CD4-positive, alpha-beta T cell treated with Interleukin-4 for 4 hours (primary cell): ENCODE measurements at places on chromosomes 16 and 17.

DNA sequence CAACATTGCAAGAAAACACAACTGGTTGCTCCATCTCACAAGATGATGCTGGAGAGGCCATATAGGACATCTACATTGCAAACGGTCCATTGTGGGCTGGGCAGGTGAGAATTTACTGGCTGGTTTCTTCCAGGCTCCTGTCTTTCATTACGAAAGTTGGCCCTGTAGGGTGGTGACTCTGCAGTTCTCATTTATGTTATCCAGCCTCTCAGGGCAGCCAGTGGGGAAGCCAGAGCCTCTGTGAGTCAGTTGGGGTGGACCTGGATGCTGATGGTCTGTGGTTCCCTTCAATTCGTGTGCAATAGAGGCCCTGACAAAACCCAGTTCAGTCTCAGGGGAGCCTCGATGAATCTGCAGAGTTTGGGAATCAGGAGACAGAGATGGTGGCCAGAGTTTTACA is 341.0 kb upstream of the CCL2 start:
- DNase-seq, result no peak

DNA sequence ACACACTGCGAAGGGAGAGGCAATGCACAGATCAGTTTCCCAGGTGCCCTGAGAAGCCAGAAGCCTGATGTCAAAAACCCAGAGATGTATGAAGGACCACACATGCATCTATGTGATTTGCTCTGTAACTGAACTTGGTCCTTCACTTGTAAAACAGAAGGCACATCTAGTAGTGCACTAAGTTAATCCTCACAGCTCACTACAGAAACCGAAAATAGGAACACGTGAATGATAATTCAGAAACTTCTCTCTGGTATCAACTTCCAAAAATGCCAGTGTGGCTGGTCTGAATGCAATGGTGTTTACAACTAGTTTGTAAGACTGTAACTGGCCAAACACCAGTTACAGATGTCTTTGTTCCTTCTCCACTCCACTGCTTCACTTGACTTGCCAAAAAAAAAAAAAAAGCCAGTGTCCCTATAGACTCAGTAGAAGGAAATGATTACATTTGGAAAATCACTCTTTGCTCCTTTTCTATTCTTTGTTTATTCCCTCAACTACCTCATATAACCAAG is 11.3 kb downstream of the ANKRD40 start:
- DNase-seq, result no peak

DNA sequence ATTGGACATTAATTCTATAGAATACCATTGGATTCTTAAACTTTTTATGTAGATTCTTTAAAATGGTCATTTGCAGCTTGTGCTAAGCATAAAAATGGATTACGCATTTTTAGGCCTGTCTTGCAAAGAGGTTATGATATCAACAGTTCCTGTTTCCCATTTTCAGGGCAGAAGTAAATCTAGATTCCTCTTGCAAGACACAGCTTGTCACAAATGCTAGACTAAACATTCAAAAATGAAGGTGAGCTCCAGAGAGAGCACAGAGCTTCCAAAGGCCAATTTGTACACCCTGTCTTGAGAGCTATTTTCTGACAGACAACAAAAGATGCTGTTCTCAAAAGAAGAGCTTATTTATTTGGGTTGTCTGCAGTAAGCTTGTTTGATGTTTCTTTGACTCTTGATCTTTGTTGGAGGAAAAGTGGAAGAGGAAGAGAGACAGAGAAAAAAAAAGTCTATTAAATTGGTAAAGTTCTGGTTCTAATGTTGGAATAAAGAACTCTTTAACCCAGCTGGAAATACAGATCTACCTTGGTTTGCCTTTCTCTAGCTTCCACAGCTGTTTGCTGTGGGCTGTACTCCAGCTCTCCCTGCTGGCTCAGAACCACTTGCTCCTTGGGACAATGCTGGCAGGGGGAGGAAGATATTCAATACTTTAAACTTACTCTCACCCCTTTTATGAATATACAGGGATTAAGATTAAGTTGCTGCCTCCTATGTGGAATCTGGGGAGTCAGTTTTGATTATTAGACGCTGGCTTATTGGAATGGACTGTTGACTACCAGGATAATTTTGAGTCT is 651.8 kb downstream of the CDH11 start:
- DNase-seq, result no peak

DNA sequence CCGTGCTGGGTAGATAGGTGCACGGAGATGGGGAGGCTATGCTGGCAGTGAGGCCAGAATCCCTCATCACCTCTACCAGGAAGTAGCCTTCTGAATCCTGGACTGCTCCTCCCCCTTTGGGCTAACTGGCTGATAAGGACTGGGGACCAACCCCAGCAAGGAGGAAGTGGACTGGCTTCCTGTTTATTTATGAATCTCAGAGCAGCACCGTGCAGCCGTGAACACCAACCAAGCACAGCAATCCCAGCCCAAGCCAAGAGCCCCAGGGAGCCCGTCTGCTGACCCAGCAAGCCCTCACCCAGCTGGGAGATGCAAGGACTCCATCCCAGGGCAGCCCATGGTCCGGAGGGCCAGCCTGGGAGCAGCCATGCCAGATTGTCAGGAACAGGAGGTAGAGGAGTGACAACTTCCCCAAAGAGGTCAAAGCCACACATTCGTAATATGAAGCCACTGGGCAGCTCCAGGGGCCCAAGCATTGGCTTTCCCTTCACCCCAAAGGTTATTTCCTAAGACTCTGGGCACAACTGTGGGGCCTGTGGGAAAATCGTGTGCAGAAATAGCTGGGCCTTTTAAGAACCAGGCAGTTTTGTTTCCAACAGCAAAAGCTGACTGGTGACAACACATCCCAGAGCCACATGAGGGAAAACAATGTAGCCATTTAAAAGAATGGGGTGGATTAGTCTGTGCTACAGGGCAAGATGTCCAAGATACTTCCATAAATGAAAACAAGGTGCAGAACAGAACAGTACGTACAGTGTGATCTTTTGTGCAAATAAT is 23.9 kb downstream of the PHB1 start:
- DNase-seq, result peak; percentile 38

GRCh38 chr16:47057630-47057993 is 84.1 kb upstream of the DNAJA2 start:
- DNase-seq, result no peak

DNA sequence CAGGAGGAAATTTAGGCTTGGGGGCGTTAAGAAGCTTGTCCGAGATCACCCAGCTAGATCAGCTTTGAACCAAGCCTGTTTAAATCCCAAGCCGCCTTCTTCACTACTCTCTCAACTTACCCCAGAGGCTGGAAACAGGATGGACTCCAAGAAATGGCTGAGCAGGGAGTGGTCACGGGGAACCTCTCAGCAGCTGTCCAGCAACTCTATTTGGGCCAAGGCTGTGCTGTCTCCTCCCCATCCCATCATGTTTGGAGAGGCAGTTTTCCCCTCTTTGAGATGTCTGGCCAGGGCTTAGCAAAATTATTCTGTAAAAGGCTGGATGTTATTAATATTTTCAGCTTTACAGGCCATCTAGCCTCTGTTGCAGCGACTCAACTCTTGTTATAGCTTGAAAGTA is 305.7 kb downstream of the RBFOX1 start:
- no peak for DNase-seq

DNA sequence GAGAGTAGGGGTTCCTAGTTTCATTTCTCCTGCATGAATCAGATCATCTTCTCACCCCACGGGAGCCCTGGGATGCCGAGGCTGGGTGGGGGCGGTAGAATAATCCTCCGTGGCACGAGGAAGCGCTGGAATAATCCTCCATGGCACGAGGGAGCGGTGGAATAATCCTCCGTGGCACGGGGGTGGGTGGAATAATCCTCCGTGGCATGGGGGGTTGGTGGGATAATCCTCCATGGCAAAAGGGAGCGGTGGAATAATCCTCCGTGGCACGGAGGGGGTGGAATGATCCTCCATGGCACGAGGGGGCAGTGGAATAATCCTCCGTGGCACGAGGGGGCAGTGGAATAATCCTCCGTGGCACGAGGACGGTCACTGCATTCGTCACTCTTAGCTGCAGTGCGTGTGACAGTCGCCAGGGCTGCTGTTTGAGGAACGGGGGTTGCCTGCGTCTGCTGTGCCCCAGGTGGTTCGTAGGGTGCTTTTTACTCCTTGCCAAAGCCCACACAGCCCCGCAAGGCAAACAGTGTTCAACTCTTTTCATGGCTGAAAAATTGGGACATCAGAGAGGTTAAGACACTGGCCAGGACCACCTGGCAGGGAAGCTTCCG is 152.5 kb downstream of the BANP start:
- DNase-seq, result no peak

- DNase-seq, result no peak
Observed at GRCh38 chr16:88601313-88602036, 31.3 kb downstream of the ZC3H18 start.

GRCh38 chr17:73090396-73091202 is 1.9 kb downstream of the SLC39A11 start:
- no peak for DNase-seq

GRCh38 chr17:71039391-71039790 is 870.1 kb downstream of the KCNJ2 start:
- no peak for DNase-seq

DNA sequence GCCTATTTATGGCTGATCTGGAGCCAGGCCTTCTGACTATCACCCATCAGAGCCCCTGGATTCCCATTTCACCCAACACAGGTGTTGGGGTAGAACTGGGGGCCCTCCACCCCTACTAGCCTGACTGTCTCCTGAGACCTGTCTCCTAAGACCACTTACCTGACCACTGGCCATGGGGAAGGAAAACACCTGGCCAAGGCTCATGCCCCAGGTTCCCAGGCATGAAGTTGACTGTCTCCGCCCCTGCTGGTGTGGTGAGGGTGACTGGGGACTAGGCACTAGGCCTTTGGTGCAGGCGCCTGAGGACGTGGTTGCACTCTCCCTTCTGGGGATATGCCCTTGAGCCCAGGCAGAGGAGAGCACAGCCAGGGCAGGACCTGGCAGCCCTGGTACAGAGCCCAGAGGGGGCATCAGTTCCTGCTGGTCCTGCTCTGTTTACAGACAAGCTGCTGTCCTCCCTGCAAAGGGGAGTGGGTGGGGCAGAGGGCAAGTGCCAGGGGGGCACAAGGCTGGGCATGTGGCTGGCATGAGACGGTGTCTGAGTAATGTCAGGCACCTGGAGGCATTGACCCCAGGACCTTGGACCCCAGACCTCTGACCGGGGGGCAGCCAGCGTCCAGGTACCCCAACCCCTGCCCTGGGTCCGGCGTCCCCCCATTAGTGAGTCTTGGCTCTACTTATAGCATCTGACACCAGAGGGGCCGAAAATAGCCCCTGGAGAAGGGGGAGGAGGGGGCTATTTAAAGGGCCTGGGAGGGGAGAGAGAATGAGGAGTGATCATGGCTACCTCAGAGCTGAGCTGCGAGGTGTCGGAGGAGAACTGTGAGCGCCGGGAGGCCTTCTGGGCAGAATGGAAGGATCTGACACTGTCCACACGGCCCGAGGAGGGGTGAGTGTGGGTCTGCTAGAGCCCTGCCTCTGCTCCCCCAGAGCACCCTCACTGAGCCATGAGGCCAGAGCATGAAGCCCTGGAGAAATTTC is at the start of gene TCAP:
TSS of gene TCAP (plus strand) at position 769 of the 981 bp plus-strand sequence. CDS start at position 780, 11 bp downstream.
- DNase-seq, result no peak

DNA sequence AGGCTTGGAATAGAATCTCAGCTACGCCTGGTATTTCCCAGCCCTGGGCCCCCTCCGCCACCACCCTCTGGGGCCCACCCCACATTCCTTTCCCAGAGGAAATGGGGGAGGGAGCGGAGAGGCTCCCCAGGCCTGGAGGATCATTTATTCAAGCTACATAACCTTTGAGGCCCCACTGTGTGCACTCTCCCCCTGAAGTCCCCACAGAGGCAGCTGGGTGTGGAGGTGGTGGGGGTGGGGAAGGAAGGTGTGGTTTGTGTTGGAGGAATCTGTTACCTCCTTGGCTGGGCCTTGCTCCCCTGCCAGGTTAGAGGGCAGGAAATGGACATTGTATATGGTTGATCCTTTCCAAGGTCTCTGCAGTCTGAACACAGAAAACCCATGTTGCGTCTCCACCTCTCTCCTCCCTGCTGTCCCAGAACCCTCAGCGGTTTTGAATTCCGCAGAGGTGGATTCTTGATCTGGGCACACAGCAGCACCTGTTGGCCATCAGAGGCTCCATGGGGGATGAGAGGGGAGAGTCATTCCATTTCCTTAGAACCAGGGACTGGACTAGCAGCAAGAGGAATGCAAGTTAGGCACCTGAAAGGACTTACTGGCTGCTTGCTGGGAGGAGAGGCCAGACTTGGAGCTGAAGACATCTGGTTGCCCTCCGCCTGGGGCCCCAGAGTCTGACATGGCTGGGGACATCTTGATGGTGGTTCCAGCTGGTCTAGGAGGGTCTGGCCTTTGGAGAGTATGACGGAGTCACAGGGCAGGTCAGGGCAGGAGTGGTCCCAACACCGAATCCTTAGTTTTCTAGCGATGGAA is 23.0 kb downstream of the ARHGAP23 start:
- no peak for DNase-seq

- no peak for DNase-seq
Observed at GRCh38 chr16:25841761-25842160, 150.0 kb downstream of the HS3ST4 start.

DNA sequence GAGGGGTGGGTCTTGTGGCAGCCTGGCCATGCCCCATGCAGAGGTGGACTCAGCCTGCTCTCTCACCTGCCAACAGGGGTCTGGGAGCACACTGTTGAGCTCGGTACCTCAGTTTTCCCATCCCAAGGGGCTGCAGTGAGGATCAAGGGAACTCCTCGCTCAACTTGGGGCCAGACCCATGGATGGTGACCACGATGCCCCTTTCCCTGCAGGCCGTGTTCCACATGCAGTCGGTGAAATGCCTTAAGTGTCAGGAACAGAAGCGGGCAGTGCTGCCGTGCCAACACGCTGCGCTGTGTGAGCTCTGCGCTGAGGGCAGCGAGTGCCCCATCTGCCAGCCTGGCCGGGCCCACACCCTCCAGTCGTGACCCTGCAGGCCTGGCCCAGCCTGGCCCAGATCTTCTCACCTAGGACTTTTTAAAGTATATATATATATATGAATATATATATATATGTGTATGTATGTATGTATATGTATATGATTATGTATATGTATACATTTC is 20.1 kb downstream of the UNC13D start:
- DNase-seq, result no peak
